Stimulated activated CD8-positive, alpha-beta memory T cell treated with anti-CD3 and anti-CD28 coated beads, Interleukin-12 subunit alpha, Interleukin-12 subunit beta, amount 100 ng/mL, for 1 hour (primary cell): ENCODE measurements at places on chromosomes 1 and 21.

- no peak for DNase-seq
Observed at GRCh38 chr1:231919239-231919885, 292.8 kb downstream of the DISC1 start.

GRCh38 chr1:223853275-223853674, 7.5 kb upstream of the TP53BP2 start:
- no peak for DNase-seq

DNA sequence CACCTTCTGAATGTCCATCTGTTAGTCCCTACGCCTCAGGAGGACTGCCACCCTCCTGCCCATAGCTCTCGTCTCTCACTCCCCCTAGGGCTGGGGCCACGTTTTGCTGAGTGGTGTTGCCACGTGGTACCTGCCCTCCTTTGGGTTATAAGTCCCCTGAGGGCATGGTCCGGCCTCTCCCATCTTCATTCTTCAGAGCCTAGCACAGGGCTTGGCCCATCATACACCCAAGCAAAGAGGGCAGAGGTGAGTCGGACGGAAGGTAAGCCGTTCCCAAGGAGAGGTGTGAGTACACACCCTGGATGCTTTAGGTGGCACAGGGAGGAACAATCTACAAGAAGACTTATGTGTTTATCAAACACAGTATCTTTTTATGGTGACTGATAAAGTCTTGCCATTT, 10.9 kb downstream of the PADI2 start:
- DNase-seq = no peak

DNA sequence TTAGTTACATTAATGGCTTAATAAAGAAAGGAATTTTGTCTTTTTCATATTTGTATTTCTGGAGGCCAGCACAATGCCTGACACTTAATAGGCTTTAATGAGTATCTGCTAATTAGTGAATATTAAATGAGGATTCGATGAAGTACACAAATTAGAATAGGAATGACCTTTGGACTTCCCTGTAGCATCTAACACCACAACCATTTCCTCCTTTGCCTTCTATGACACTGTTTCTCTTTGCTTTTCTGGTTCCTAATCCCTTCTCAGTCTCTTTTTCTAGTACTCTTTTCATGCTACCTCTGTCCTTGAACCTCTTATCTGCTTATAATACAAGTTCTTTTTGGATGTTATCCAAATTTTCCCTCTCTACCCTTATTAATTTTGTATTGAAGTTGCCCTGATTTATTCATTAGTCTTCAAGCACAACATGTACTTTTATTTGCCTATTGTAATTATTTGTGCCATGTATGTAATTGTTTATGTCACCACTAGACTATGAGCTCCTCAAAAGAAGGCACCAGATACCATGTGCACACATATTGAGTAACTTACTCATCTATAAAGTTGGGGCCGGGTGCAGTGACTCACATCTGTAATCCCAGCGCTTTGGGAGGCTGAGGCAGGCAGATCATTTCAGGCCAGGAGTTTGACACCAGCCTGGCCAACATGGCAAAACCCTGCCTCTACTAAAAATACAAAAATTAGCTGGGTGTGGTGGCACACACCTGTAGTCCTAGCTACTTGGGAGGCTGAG, 23.8 kb downstream of the RPS27 start:
- DNase-seq = no peak

- DNase-seq = no peak
Observed at GRCh38 chr1:23980728-23981070, 572 bp upstream of the SRSF10 start.

GRCh38 chr1:116435806-116436610, 63.0 kb downstream of the ATP1A1 start:
- no peak for DNase-seq

DNA sequence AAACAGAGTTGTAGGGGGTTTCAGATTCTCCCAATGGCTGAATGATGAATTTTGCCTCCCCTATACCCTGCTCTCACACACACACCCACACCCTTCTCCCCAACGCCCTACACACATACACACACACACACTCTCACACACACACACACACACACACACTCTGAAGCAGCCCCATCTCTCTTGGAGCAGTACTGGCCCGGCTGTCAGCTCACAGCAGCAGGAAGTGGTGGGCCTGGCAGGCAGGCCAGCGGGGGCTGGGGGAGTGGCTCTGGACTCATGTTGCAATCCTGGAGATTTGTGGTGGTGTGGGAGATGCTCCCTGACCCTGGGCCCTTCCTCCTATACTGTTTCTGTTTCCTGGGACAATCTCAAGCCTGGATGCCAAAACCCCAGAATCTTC, 2.2 kb downstream of the IKBKE start:
- DNase-seq = no peak

DNA sequence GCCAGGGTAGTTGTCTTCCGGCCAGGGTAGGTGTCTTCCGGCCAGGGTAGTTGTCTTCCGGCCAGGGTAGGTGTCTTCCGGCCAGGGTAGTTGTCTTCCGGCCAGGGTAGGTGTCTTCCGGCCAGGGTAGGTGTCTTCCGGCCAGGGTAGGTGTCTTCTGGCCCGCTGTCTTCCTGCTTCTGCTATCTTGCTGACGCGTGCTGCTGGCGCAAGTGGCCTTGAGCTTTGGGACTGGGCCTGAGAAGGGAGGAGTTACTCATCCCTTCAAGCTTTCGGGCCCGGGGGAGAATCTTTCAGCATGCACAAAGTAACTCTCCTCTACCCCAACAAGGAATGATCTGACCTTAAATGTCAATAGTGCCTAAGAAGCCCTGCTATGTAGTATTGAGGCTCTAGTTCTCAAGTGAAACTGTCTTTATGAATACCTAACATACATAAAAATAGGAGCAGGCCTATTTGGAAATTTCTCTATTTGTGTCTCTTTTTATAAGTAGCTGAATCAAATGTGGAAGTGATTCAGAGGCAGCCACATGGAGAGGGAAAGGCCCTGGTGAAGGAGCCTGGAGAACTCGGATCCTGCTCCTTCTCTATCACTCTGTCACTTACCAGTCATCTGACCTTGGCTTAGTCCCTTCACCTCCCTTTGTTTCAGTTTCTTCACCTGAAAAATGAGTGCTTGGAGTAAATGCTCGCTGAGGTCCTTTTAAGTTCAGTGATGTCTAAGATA, 65.6 kb downstream of the RGL1 start:
- DNase-seq = no peak

- DNase-seq = no peak
Observed at GRCh38 chr1:154809436-154810413, 60.4 kb downstream of the KCNN3 start.

- DNase-seq = no peak
Observed at GRCh38 chr1:107594536-107594935, 370.4 kb downstream of the VAV3 start.

DNA sequence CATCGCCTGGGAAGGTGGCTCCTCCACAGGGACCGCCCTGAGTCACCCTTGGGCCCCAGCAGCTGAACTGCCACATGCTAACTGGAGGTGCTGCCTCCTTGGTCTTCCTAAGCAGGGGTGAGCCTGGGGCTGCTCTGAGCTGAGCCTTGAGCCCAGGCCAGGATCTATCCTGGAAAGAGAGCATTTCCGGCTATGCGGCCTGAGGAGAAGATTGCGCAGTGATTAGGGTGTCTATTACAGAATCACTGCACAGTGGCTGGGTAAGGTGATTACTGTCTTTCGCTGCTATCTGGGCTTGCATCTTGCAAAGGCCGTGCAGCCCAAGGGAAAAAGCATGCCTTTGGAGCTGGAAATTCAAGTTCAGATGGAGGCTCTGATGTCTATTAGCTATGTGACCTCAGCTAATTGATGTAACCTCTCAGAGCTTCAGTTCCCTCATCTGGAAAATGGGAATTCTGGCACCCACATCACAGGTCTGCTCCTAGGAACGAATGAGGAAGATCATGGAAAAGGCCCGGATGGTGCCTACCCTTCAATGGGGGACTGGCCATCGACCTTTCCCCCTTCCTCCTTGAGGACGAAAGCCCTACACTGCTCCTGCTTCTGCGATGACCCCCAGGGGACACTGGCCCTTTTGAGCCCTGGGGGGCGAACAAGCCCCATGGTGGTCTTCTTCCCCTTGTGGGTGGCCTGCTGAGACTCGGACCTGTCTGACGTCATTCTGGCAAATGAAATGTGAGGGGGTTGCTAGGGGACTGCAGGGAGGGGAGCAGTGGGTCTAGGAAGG, 38.0 kb downstream of the GPR161 start:
- no peak for DNase-seq

DNA sequence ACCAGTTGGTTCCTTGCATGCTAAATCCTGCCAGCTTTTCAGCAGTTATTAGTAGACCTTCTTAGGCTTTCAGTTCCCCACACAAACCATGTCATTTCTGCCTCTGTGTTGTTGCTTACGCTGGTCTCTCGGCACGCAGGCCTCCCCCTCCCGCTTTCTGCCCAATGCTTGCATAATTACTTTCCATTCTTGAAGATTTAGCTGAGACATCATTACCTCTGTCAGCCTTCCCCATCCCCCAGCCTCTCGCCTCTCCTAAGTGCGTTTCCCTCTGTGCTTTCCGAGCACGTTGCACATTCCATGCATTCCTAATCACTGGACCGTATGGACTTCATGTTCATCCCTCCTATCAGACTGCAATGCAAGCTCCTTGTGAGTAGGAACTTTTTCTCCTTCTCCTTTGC, 26.8 kb downstream of the TSHB start:
- DNase-seq = no peak

GRCh38 chr21:17590430-17590829, 22.3 kb downstream of the BTG3 start:
- no peak for DNase-seq

- no peak for DNase-seq
Observed at GRCh38 chr1:174157157-174157806, 2.0 kb upstream of the RABGAP1L start.

DNA sequence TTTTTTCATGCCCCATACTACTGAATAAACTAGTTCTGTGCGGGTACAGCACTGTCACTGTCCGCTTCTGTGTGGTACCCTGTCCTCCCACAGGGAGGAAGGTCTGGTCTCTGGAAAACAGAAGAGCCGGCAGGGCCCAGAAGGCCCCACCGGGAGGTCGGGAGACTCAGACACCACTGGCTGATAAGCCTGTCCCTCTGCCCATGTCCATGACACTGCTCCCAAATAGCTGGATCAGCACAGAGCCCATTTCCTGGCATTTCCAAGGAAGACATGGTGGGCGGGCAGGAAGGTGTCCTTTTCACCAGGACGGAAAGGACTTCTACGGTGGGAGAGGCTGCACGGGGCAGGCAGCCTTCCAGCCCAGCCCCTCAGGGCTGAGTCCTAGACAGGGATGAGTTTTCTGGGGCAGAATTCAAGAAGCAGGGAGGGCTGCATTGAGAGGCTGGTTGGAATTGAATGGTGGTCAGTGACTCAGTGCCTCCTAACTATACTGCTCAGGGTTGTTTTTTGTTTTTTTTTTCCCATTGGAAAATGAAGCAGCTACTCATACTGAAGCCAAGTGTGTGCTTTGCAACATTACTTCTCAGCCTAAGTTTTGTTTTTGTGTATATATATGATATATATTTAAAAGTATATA, 7.1 kb downstream of the PSRC1 start:
- no peak for DNase-seq

DNA sequence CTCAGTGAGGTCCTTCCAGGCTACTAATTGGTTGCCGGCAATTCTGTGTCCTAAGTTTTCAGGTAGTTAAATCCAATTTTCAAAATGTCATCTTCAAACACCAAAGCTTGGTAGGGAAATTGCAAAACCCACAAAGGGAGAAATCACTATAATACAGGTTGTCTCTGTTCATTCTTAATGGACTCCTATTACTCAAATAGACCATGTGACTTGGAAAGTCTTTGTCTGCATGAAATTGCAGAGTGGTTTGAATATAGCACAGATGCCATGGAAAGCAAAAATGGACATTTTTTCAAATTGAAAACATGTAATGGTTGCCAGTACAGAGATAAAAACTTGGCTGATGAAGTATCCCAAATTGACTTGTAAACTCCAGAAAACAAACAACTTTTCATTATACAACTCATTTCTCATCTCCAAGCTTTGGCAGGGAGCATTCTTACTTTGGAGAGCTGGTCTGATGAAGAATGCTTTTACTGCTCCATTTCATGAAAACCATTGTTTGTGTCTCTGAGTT, 169.5 kb upstream of the PKN2 start:
- no peak for DNase-seq

DNA sequence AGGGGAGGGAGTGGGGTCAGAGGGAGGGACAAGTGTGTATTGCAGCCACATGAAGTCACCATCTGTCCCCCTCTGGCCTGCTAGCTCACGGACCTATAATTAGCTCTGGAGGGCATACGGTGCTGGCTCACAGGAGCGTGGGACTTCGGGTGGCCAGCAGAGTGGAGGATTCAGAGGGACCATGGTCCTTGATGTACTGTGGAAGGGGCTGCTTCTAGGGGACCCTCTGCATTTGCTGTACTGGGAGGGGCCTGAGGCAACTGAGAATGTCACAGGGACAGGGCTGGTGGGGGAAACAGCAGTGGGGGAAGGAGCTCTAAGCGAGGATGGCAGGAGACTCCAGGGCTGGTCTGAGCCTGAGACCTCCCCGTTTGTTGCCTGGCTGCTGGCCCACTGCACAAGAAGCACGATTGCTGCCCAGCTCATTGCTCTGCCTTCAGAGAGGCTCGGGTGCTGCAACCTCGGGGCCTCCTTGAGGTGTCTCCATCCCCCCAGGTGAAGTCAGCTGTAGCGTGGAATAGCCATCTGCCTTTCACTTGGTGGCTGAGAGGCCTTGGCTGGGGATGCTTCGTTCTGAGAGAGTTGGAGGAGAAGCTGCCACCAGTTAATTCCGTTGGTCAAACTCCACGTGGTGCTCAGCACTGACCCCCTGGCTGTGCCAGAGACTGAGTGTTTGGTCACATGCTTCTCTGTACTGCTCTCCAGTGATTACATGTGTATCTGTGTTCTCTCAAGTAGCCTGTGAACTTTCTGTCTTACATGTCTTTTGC, 2.7 kb downstream of the PPFIA4 start:
- DNase-seq = no peak

DNA sequence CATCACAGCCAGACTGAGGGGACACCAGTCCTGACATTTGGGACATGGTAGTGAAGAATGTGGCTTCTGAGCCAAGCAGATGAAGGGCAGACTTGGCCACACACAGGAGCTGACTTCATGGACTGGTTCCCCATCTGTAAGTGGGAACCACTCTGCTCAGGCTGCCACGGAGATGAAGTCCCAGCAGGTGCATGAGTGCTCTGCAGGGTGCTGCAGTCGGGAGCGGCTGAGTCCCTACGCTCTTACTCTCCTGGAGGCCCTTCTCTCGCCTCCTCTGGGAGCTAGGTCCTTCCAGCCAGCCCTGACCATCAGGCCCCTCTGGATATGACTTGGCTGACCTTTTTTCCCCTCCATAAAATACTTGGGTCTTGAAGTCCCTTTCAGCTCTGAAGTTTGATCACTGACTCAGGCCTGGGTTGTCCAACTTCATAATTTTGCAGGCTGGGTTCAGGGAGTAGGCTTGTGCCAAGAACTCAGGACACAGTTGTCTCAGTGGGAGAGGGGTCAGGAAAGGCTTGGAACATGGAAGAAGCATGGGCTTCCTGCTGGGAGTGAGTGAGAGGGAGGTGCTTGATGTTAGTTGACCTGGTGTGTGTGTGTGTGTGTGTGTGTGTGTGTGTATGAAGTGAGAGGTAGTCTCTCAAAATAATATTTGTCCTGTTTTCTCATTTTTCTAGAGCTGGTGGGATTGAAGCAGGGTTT, 21.0 kb upstream of the EPS8L3 start:
- DNase-seq = no peak
